ENCODE measurements at places on chromosomes 11 and 22.

GRCh38 chr22:22945195-22945594, 57.6 kb downstream of the IGLL5 start:
- DNase-seq: no peak

DNA sequence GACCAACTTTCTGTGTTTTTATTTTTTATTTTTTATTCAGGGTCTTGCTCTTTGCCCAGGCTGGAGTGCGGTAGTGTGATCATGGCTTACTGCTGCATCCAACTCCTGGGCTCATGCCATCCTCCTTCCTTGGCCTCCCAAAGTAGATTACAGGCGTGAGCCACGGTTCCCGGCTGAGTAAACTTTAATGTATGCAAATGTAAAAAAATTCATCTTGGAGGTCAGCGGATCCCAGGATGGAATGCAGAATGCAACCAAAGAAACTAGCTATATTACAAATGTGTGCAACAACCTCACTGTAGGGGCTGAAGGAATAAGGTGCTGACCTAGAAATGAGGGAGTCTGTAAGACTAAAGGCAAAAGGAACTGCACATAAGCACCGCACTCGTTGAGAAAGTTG, 6.2 kb upstream of the CDK2AP2 start:
- DNase-seq: no peak

DNA sequence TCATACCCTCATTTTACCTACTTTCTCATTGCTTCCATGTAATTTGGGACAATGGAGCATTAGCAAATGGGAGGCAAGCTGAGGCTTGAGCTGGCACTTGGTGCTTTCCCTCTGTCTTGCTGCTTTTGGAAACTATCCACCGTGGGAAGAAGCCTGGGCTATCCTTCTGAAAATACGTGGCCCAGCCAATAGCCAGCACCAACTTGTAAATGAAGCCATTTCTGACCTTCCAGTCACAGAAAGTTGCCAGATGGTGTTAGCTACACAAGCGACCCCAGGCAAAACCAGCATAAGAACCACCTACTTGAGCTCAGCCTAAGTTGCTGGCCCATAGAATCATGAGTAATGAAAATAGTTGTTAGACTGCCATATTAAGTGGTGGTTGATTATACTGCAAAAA, 18.5 kb upstream of the SPON1 start:
- DNase-seq: no peak

- no peak for DNase-seq
Observed at GRCh38 chr11:113481226-113481625, 6.0 kb upstream of the DRD2 start.

GRCh38 chr11:85709941-85710702, 24.1 kb upstream of the CCDC89 start:
- no peak for DNase-seq

DNA sequence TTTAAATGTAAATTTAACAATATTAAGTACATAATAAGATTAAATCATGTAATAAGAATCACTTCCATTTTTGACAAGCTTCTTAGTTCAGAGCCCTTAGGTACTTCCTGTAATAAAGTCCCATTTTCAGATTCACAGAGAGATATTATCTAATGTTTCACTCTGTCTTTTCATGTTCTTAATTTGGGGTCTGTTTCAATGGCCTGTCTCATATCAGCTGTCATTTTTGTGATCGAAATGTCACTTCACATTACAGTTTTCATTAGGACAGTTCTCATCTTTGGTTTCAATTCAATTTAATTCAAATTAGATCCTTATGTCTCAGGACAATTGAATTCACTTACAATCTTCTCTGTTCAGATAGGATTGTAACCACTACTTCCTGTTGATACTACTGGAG, 22.6 kb upstream of the OLFML1 start:
- no peak for DNase-seq

GRCh38 chr11:97279341-97279740, 889.5 kb downstream of the JRKL start:
- DNase-seq: no peak

- DNase-seq: no peak
Observed at GRCh38 chr22:48794906-48795305, 1032.8 kb downstream of the BRD1 start.

DNA sequence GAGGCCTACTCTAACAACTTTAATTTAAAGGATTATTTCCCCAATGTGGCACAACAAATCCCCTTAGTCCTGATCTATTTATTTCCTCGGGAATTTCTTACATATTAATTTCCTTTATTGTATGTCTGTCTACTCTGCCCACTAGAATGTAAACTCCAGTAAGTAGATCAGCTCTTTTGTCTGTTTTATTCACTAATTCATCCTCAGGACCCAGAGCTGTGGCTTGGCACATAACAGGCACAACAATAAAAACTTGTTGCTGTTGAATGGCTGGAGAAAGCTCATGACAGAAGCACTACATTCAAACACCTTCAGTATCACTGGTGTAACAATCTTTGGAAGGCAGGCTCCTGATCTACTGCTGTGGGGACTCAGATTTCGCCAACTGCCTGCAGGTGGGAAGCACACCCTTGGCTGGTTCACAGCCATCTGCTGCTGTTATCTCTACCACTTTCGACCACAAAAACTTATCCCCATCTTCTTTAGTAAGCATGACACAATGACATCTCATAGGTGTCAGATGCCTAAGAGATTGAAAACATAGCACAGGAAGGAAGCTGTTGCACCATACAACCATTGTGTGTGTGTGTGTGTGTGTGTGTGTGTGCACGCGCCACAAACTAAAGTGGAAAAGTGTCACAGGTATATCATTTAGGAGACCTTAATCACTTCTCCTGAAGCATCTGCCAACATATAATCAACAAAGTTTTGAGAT, 11.9 kb downstream of the HIRA start:
- DNase-seq: peak; percentile 48

GRCh38 chr22:44391015-44391414, 78.3 kb upstream of the SHISAL1 start:
- DNase-seq: no peak

DNA sequence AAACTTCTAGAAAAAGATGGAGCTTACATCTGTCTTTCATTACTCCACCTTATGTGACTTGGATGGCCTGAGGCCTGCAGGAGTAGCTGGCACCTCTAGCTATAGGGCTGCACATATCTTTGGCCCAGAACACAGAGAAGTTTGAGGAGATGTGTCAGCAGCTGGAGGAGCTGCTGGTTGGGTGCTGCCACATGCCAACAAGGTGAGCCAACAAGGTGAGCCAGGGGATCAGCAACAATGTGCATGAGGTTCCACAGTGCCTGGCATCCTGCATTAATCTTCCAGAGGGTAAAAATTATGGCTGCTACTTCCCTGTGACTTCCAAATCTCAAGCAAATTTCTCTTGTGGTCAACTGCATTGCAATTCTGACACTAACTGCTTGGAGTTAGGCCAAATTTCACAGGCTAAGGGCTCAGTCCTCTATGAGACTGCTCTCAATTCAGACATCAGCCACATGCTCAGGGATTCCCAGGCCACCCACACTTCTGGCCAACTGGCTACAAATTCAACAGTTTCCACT, 16.0 kb downstream of the RBM7 start:
- DNase-seq: no peak

GRCh38 chr22:48838846-48839730, 988.6 kb downstream of the BRD1 start:
- DNase-seq: no peak

GRCh38 chr11:2653930-2654739, 45.7 kb downstream of the KCNQ1OT1 start:
- no peak for DNase-seq
